ENCODE measurements at places on chromosomes 13 and 19.
A peak's percentile ranks its signal among the peaks of the same experiment; 100 is the strongest.

- no peak for DNase-seq
Observed at GRCh38 chr19:48451624-48452023, 3.8 kb upstream of the KCNJ14 start.

DNA sequence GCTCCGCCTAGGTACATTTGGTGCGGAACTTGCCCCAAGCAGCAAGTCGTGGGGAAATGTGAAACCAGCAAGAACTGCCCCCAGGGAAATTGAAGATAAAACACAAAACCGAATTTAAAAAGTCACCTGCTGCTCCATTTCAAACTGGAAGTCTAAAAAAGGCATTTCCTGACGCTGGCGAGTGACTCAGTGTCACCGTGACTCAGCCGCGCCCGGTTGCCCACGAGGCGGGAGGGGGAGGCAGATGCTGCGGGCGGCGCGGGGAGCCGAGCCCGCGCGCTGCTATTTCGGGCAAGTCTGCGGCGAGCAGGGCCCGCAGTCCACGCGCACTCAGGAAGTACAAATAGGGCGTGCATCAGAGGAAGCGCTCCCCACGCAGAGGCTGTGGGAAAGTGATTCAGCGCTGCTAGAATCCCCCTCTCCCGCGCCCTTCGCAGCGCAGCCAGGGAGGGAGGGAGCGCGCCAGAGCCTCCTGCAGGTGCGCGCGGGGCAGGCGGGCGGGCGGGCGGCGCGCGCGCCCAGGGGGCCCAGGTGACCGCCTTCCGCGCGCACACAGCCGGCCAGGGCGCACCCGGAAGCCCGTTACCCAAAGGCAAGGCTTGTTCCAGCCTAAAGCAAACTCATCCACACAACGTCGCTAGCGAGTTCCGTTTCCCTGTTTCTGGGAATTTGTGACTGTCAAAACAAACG lies 168.8 kb downstream of the COL4A1 start:
- peak; percentile 40 for DNase-seq

GRCh38 chr13:32840113-32840512 lies 176.1 kb upstream of the KL start:
- DNase-seq, result no peak

DNA sequence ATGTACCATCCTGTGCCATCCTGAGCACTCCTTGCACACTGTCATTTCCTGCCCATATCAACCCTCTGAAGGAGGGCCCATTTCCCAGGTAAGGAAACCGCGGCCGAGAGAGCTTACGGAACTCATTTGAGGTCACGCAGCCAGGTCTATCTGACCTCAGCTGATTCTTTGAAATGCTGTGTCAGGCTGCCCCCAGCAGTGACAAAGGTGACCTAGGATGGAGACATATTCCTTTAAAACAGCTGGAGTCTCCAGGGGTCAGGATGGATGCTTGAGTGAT lies 42.2 kb upstream of the VSTM2B start:
- no peak for DNase-seq

DNA sequence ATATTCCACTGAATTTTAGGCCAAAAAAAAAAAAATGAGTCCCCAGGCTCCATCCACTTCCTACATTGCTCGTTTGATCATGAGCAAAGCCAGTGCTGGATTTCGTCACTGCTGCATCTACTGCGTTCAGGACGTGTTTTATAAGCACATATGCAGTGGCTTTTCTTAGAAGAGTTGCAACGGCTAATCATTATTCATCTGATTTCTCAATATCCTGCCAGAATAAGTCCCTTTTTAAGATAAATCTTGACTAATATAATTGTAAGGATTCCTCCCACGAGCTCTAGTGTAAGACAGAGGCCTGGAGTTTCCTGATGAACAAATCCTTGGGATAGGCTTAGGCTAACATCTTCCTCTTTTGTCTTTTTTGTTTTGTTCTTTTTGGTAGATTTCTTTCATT lies 19.5 kb downstream of the FAM124A start:
- DNase-seq, result no peak

DNA sequence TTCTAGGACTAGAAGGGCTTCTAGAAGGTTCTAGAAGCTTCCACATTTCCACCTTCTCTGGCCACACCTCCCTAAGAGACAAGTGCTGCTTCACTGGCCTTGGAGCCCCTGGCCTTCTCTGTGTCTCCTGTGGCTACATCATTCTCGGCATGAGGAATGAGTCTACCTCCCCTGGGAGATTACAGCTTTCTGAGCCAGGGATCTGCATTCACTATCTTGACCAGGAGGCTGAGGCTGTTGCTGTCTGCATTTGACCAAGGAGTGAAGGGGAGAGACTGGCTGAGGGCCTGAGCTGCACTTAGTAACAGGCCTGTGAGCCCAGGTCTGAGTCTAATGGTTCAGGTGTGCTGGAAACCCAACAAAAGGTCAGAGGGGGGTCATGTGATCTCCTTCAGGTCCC lies 5.3 kb downstream of the CPAMD8 start:
- no peak for DNase-seq

DNA sequence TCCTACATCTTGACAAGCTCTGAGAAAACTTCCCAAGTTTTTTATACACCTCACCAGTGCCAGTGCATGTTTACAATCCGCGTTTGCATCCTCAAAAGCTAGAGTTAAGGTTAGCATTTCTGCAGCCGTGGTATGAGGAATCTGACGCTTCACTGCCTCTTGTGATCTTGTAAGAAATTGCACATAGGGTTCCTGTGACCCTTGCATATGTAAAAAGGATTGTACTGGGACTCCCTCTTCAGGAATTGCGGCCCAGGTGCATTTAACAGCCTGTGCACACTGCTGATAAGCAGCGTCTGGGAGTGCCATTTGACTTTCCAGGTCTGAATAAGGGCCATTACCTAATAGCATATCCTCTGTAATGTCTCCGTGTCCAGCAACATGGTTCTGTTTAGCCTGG lies 15.3 kb downstream of the FPR3 start:
- DNase-seq, result no peak

All from central memory CD4-positive, alpha-beta T cell (primary cell).